ENCODE measurements at places on chromosomes 3 and 15.
A peak's percentile ranks its signal among the peaks of the same experiment; 100 is the strongest.

DNA sequence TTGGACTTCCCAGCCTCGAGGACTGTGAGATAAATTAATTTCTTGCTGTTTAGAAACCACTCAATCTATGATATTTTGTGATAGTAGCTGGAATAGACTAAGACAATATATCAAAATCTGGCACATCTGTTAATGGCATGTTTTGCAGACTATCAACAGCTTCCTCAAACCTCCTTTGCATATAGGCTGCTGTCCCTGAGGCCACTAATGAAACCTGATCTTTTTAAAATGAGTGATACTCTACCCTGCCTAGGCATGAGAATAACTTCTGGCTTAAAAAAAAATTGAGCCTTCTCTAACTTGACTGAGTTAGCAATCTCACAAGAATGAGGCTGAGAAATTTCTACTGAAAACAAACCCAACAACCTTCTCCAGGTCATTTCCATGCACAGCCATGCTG is 176.0 kb upstream of the CRBN start:
- no peak for DNase-seq
- H3K4me1 ChIP-seq, result peaks cover 2% of the 10 kb centered on the region
- no peak overlapping the region for H3K27ac ChIP-seq
- H3K36me3 ChIP-seq, result no peaks in the 10 kb centered on the region

GRCh38 chr3:142732066-142732465 is 8.2 kb downstream of the TRPC1 start:
- H3K27me3 ChIP-seq, result no peaks in the 10 kb centered on the region
- H3K36me3 ChIP-seq, result peaks cover 1% of the 10 kb centered on the region
- DNase-seq, result no peak
- no peak overlapping the region for H3K4me3 ChIP-seq

- no peaks in the 10 kb centered on the region for H3K27me3 ChIP-seq
- H3K4me1 ChIP-seq, result peaks cover 10% of the 10 kb centered on the region
- peak overlapping the region; percentile 10 for H3K4me3 ChIP-seq
- peaks cover 1% of the 10 kb centered on the region for H3K36me3 ChIP-seq
These were observed 4.0 kb downstream of the MAP2K1 start for GRCh38 chr15:66390678-66391077.

GRCh38 chr15:99580076-99580475 is 14.3 kb downstream of the MEF2A start:
- no peaks in the 10 kb centered on the region for H3K27me3 ChIP-seq
- no peak for DNase-seq
- no peak overlapping the region for H3K27ac ChIP-seq
- no peak overlapping the region for H3K4me3 ChIP-seq
- peaks cover 13% of the 10 kb centered on the region for H3K36me3 ChIP-seq
